Heart left ventricle (tissue), 16 donors: ENCODE measurements at places on chromosomes 7 and 10.
A peak's percentile ranks its signal among the peaks of the same experiment; 100 is the strongest.

GRCh38 chr10:85557077-85557476 is 809.5 kb downstream of the GRID1 start:
- no peaks in the 10 kb centered on the region for H3K36me3 ChIP-seq
- no peak overlapping the region for H3K27ac ChIP-seq
- no peaks in the 10 kb centered on the region for H3K27me3 ChIP-seq
- no peak for DNase-seq

GRCh38 chr10:86673827-86674581 is 5.7 kb downstream of the LDB3 start:
- no peaks in the 10 kb centered on the region for H3K27me3 ChIP-seq
- peaks cover 8% of the 10 kb centered on the region for H3K36me3 ChIP-seq
- H3K4me3 ChIP-seq: peak overlapping the region; percentile 61
- peak; percentile 73 for DNase-seq
- H3K27ac ChIP-seq: peak overlapping the region; percentile 98

- H3K36me3 ChIP-seq: no peaks in the 10 kb centered on the region
- no peaks in the 10 kb centered on the region for H3K27me3 ChIP-seq
- no peak overlapping the region for H3K4me3 ChIP-seq
- peak overlapping the region; percentile 76 for H3K27ac ChIP-seq
Measured at GRCh38 chr7:47518827-47519226, 63.1 kb downstream of the TNS3 start.

GRCh38 chr10:6069081-6069931 is 7.1 kb upstream of the IL2RA start:
- no peak for DNase-seq
- no peak overlapping the region for H3K4me3 ChIP-seq
- no peaks in the 10 kb centered on the region for H3K36me3 ChIP-seq
- no peaks in the 10 kb centered on the region for H3K27me3 ChIP-seq

DNA sequence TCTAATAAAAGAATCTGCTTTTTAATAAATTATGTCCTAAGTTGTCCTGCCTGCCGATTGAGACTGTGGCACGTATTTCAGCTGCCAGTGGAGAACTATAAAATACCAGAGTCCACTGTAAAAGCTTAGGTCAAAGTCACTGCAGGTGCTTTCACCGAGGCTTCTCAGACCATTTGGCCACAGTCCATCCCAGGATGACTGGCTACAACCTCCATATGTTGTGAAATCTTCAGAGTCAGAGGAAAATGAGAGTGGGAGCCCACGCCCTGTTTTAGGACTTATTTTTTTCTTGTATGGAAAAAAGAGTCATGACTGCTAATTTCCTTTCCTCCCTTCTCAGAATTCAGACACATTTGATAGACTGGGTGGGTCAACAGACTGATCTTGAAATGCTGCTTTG is 182.9 kb downstream of the ANK3 start:
- no peaks in the 10 kb centered on the region for H3K27me3 ChIP-seq
- H3K27ac ChIP-seq: no peak overlapping the region
- no peak overlapping the region for H3K4me3 ChIP-seq
- no peak for DNase-seq
- peaks cover 56% of the 10 kb centered on the region for H3K36me3 ChIP-seq
- peaks cover 8% of the 10 kb centered on the region for H3K4me1 ChIP-seq

DNA sequence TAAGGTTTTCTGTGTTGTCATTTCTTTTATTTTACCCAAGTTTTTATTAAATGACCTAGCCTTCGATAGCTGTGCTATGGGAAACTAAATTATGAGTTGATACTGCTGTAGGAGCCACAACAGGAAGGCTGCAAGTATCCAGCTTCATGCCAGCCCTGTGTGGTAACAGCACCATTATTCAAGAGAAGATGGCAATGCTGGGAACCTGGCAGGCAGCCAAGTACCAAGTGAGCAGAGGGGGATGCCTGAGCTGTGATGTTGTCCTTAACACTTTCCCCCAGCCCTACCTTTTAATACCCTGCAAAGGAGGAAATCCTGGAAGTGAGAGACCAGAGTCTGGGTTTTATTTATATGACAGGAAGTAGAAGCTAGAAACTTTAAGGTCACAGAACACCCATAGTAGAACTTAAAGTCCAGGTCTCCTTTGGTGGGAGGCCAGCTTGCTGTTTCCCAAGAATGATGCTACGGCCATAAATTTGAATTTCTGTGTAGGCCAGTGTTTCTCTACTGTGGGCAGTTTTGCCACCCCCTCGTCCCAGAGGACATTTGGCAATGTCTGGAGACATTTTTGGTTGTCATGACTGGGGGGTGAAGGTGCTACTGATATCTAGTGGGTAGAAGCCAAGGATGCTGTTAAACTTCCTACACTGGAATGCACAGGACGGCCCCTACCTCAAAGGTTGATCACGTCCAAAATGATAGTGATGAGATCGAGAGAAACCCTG is 9.2 kb upstream of the ATXN7L1 start:
- H3K27ac ChIP-seq: no peak overlapping the region
- no peaks in the 10 kb centered on the region for H3K27me3 ChIP-seq
- no peak overlapping the region for H3K4me3 ChIP-seq
- no peak for DNase-seq

GRCh38 chr7:149074116-149074885 is 16.2 kb downstream of the ZNF786 start:
- DNase-seq: no peak
- peaks cover 54% of the 10 kb centered on the region for H3K36me3 ChIP-seq
- H3K27me3 ChIP-seq: no peaks in the 10 kb centered on the region

- H3K27ac ChIP-seq: peak overlapping the region; percentile 51
- no peak overlapping the region for H3K4me3 ChIP-seq
- H3K36me3 ChIP-seq: peaks cover 13% of the 10 kb centered on the region
- no peaks in the 10 kb centered on the region for H3K4me1 ChIP-seq
Measured at GRCh38 chr7:111987886-111988285, 218.3 kb downstream of the DOCK4 start.

GRCh38 chr10:75335191-75335590 is 66.4 kb downstream of the ZNF503 start:
- no peaks in the 10 kb centered on the region for H3K36me3 ChIP-seq
- no peaks in the 10 kb centered on the region for H3K4me1 ChIP-seq
- no peak overlapping the region for H3K4me3 ChIP-seq
- DNase-seq: no peak
- no peaks in the 10 kb centered on the region for H3K27me3 ChIP-seq
- H3K27ac ChIP-seq: no peak overlapping the region

DNA sequence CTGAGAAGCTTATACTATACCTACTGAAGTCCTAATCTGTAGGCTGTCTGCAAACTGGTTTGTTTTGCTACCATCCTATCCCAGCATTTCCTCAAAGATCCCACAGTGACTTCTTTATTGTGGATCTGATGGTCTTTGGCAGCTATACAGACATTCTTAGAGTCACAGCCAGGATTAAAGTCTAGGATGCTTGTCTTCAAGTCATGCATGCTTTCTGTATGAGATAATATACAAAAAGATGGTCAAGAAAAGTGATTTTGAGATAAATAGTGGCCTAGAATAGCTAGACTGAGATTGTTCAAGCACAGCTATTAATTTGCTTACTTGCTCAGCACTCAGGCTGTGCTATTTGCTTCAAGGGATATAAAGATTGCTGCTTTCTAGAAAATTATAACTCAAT is 454.4 kb downstream of the AUTS2 start:
- H3K27me3 ChIP-seq: no peaks in the 10 kb centered on the region
- no peak overlapping the region for H3K27ac ChIP-seq
- no peak overlapping the region for H3K4me3 ChIP-seq
- H3K36me3 ChIP-seq: no peaks in the 10 kb centered on the region
- H3K4me1 ChIP-seq: peaks cover 7% of the 10 kb centered on the region
- no peak for DNase-seq

- no peak overlapping the region for H3K27ac ChIP-seq
- H3K4me3 ChIP-seq: no peak overlapping the region
- no peaks in the 10 kb centered on the region for H3K27me3 ChIP-seq
- H3K4me1 ChIP-seq: no peaks in the 10 kb centered on the region
- no peak for DNase-seq
- no peaks in the 10 kb centered on the region for H3K36me3 ChIP-seq
Measured at GRCh38 chr7:142753366-142753765, 4.1 kb downstream of the PRSS1 start.

- no peak overlapping the region for H3K4me3 ChIP-seq
- no peak for DNase-seq
- H3K36me3 ChIP-seq: no peaks in the 10 kb centered on the region
- no peak overlapping the region for H3K27ac ChIP-seq
Measured at GRCh38 chr7:572416-573268, 53.0 kb upstream of the PDGFA start.

DNA sequence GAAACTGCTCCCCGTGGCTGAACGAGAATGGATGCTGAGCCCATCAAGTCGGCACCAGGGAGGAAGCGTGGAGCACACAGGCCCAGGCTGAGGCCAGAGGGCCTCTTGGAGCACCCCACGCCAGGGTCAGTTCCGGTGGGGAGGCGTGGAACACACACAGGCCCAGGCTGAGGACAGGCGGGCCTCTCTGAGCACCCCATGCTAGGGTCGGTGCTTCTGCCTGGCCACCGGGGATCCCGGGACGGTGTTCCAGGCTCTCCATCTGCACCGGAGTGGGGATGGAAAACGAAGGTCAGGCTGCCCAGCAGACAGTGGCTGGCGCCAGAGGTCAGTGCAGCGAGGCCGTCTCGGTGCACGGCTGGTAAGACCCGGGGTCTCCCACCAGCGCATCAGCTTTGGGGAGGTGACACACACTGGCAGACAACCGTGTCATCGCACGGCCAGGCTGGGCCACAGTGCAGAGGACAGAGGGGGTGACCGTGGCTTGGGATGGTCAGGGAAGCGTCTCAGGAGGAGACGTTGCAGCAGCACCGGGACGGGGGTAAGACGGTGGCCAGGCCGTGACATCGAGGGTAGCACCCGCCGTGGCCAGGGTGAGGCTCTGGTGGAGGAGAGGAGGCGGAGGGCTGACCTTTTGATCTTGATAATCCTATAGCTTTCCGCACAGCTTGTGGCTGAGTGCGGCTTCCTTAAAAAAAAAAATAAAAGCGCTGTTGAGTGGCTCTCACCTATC is 203.9 kb downstream of the ELFN1 start:
- no peaks in the 10 kb centered on the region for H3K4me1 ChIP-seq
- no peaks in the 10 kb centered on the region for H3K27me3 ChIP-seq
- no peak for DNase-seq
- no peaks in the 10 kb centered on the region for H3K36me3 ChIP-seq
- no peak overlapping the region for H3K4me3 ChIP-seq
- H3K27ac ChIP-seq: no peak overlapping the region

DNA sequence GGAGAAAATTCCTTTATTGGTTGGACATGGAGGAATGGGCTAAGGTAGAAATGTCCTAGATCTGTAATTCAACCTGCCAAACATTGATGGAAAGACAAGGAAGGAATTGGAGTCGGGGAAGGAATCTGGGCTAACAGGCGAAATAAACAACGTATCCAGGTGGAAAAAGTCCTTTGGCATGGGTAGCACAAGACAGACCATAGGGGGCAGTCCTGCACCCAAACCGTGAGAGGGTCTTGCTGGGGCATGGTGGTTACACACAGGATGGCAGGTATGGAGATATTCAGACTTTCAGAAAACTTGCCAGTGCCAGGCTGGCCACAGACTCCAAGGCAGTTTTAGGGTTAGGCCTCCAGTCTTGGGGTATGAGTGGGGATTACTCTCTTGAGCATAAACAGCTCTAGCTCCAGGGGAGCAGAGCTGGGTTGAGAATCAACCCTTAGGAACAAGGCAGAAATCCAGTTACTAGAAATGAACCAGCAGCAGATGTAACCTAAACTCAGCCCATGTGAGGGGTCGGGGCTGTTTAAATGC is 188.6 kb upstream of the GDF10 start:
- no peak for DNase-seq
- H3K27me3 ChIP-seq: no peaks in the 10 kb centered on the region
- H3K4me3 ChIP-seq: no peak overlapping the region
- H3K27ac ChIP-seq: no peak overlapping the region

DNA sequence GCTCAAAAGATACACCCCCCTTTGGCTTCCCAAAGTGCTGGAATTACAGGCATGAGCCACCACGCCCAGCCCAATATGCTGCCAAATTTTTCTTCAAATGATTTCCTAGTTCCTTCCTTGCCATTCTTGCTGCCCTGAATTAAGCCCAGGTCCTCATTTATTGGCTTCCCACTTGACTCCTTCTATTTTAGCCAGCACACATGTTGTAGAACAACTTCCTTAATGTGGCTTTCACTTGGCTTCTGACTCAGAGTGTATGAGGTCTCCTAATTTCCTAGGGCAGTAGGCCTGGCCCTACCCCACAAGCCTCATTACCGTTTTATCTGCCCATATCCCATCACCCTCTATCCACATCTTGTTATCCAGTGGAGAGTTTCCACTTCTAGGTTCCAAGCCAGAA is 21.8 kb upstream of the HIPK2 start:
- no peaks in the 10 kb centered on the region for H3K27me3 ChIP-seq
- no peaks in the 10 kb centered on the region for H3K4me1 ChIP-seq
- H3K27ac ChIP-seq: no peak overlapping the region
- DNase-seq: no peak
- H3K4me3 ChIP-seq: no peak overlapping the region

GRCh38 chr10:76459016-76459730 is 1027.7 kb downstream of the LRMDA start:
- no peaks in the 10 kb centered on the region for H3K27me3 ChIP-seq
- peaks cover 27% of the 10 kb centered on the region for H3K4me1 ChIP-seq
- H3K36me3 ChIP-seq: no peaks in the 10 kb centered on the region
- no peak for DNase-seq
- no peak overlapping the region for H3K27ac ChIP-seq
- no peak overlapping the region for H3K4me3 ChIP-seq

- H3K36me3 ChIP-seq: no peaks in the 10 kb centered on the region
- H3K4me3 ChIP-seq: no peak overlapping the region
- no peaks in the 10 kb centered on the region for H3K4me1 ChIP-seq
- H3K27me3 ChIP-seq: no peaks in the 10 kb centered on the region
- DNase-seq: no peak
Measured at GRCh38 chr7:5139998-5140397, 50.0 kb upstream of the WIPI2 start.

- H3K4me3 ChIP-seq: no peak overlapping the region
- no peaks in the 10 kb centered on the region for H3K27me3 ChIP-seq
- no peak overlapping the region for H3K27ac ChIP-seq
- DNase-seq: no peak
- H3K36me3 ChIP-seq: no peaks in the 10 kb centered on the region
Measured at GRCh38 chr10:129909080-129909479, 55.0 kb downstream of the EBF3 start.

DNA sequence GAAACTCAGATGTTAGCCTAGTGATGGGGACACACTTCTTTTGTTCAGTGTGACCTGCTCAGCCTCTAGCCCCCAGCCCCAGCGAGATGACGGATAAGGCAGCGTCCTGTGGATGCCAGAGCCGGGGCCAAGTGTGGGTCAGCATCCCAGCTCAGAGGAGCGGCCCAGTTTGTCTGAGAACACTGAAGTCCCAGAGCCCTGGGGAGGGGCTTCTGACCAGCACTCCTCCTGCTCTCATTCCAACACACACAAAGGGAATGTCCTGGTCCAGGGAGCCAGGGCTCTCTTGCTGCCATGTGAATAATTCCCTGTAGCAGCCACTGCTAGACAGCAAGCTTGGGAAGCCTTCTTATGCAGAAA is 4.5 kb upstream of the ATP6V0E2 start:
- no peaks in the 10 kb centered on the region for H3K27me3 ChIP-seq
- H3K27ac ChIP-seq: no peak overlapping the region
- no peak overlapping the region for H3K4me3 ChIP-seq
- no peaks in the 10 kb centered on the region for H3K36me3 ChIP-seq
- DNase-seq: no peak
- peaks cover 29% of the 10 kb centered on the region for H3K4me1 ChIP-seq

- DNase-seq: no peak
- peaks cover 18% of the 10 kb centered on the region for H3K4me1 ChIP-seq
- H3K4me3 ChIP-seq: no peak overlapping the region
- no peaks in the 10 kb centered on the region for H3K36me3 ChIP-seq
Measured at GRCh38 chr10:71720288-71720687, 710 bp upstream of the C10orf105 start.

GRCh38 chr7:92206672-92207071 is 27.7 kb upstream of the LRRD1 start:
- no peak for DNase-seq
- H3K4me3 ChIP-seq: no peak overlapping the region
- H3K4me1 ChIP-seq: no peaks in the 10 kb centered on the region
- peaks cover 98% of the 10 kb centered on the region for H3K36me3 ChIP-seq
